ENCODE measurements at places on chromosomes 2 and 18.
A peak's percentile ranks its signal among the peaks of the same experiment; 100 is the strongest.

- DNase-seq, result no peak
Measured at GRCh38 chr2:64380853-64381527, 73.0 kb upstream of the LGALSL start.

DNA sequence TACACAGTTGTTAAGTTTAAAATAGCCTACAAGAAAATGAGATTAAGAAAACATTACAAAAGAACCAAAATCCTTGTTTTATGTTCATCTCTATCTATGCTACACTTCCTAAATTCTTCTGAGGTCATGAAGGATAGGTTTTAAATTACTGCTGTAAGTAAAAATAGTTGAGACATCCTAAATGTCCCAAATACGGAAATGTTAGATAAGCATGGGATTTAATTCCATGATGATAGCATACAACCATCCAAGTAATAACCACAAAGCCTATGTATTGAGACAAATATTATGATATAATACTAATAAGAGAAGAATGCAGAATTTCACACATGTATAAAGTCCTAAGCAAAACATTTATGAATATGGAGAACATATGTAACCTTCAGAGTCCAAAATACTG is 34.1 kb downstream of the PIEZO2 start:
- peak; percentile 74 for DNase-seq

DNA sequence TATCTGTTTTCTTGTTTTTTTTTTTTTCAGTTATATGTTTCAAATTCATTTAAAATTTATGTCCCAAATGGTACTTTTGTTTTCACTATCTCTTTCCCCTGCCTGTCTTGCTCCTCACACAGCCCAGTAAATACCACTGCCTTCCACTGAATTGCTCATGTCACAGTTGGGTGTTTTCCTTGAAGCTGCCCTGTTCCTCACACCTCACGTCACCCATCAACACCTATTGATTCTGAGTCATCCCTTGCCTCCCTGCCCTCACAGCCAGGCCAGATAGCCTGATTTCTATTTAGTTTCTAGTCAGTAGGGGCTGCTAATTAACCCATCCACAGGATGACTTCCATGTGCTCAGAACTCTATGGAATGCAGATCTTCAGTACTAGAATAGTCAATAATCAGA is 25.3 kb downstream of the FSHR start:
- DNase-seq, result no peak

GRCh38 chr2:66164470-66164869 is 270.5 kb upstream of the MEIS1 start:
- no peak for DNase-seq

- DNase-seq, result peak; percentile 62
Measured at GRCh38 chr2:72755647-72756423, 70.0 kb downstream of the EXOC6B start.

DNA sequence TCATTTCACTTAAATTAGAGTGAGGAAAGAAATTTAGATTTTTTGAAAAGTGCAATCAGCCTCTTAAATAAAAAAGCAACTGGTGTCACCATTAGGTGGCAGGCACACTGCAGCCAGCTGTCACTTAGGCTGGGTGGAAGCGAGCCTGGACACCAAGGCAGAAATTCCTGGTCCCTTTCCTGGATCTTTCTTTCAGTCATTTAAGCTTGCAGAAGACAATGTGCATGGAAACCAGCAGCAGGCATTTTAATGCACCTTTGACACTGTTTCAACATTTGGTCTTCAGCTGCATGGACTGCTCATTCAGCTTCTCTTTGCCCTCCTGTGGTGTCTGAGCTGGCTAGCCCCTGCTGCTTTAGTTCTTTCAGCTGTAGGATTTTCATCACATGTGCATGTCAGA is 61.0 kb downstream of the AQP4 start:
- DNase-seq, result no peak

DNA sequence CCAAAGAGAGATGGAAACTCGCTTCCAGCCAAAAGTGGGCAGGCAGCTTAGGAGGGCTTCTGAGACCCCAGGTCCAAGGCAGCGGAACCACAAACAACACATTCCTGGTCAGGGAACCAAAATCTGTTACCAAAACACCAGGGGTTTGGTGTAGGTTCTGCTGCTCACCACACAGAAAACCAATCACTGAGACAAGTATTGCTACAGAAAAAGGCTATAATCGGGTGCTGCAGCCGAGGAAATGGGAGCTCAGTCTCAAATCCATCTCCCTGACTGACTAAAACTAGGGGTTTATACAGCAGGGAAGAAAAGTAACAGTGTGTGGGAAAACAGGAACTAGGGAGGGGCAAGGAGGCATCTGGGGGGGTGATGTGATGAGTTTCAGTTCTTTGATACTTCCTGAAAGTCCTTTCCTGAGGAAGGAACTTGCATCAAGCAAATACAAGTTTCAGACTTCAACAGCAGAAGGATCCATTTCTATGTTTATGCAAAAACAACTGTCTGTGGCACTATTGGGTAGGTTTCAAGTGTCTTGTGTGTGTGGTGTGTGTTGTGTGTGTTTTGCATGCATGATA is 108.0 kb downstream of the FAM168B start:
- no peak for DNase-seq
